ENCODE measurements at places on chromosomes 2 and 18.

GRCh38 chr2:108414256-108414876 lies 34.6 kb upstream of the GCC2 start:
- no peak for DNase-seq

DNA sequence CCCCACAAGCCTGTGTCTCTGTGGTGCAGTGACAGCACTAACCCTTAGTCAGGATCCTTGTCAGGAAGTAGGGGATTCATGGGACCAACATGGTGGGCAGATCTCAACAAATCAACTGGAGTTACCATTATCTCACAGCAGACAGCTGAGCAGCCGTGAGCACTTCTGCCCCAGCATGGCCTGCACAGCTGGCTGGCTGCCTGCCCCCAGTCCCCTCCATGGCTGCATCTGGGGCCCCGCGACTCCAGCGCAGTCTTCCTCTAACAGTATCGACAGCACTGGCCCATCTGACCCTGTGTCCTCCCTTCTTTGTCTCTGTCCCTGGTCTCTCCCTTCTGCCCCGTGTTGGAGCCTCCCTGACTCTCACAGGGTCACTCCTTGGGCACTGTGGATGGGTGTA lies 4.7 kb upstream of the ADCY3 start:
- no peak for DNase-seq

- no peak for DNase-seq
Measured at GRCh38 chr2:236689981-236690380, 120.4 kb downstream of the ACKR3 start.

DNA sequence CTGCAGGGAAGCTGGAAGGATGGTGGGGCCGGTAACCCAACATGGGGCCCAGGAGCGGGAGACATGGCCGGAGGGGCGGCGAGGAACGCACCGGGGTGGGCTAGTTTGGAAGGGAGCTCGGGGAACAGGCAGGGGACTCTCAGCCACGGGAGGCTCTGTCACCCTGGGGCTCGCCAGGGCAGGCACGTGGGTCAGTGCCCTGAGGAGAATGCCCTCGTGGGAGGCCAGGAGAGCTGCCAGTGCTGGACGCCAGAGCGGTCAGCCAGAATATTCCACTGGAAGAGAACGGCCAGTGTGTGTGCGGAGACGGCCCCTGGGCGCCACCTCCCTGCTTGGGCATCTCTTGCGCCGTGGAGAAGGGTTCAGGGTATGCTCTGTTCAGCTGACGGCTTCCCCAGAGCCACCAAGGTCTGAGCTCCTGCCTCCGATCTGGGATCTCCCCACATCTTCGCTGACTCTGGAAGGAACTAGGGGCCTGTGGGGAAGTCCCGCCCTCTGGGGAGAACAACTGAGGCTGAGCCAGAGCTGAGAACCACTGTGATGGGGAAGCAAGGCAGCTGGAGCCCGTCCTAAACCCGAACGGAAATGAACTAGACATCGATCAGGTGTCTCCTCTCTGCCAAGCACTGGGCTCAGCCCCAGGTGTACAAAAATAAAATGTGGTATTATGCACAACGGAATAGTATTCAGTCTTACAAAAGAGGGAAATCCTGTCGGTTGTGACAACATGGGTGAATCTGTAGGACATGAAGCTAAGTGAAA lies 49.3 kb downstream of the TNP1 start:
- no peak for DNase-seq

DNA sequence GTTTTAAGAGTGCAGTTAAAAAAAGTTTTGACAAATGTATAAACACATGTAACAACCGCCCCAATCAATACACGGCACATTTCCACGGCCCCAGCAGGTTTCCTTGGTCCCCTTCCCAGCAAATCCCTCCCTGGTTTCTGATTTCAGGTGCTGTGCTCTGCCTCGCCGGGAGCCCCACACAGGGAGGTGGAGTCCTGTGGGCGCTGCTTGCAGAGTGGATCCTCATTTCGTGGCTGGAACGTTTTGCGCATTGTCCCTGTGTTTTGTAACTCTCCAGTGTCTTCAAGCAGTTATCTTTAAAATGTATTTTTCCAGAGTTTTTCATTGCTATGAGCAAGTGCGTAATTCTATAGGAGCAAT lies 124.8 kb downstream of the GALR1 start:
- no peak for DNase-seq

- DNase-seq: no peak
Measured at GRCh38 chr2:42905341-42906110, 113.1 kb upstream of the HAAO start.

- no peak for DNase-seq
Measured at GRCh38 chr2:127389778-127390435, 2.1 kb upstream of the MAP3K2 start.

- no peak for DNase-seq
Measured at GRCh38 chr2:236848501-236848900, 237.2 kb upstream of the COPS8 start.

- no peak for DNase-seq
Measured at GRCh38 chr2:174205562-174205961, 42.8 kb downstream of the OLA1 start.

DNA sequence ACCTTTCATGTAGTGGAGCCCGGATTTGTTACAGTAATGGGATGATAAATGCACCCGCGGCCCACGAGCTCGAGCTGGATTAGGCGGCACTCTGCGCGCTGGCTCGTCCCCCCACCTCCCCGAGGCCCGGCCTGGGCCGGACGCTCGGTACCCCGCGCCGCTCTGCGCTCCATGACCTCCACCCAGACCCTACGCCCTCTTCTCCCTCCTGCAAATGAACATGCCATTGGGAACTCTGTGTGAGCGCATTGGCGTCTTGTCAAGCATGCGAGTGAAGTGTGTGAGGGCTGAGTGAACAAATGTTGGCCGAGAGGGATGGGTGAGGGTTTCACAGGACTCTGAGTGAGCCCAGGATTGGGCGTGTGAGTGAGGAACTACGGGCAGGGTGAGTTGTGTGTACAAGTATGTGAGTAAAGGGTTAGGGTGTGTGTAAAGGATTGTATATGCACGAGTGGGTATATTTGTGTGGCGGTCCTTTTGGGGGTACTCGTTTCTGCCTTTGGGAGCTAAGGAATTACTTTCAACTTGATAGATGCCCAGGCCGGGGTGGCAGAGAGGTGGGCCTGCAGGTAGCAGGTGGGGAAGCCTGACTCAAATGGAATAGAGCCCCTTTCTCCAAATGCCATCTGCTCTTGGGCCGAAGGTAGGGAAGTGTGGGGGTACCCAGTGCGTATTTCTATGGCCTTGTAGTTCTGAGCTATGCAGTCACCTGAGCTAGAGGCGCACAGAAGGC lies 2.9 kb upstream of the EN1 start:
- no peak for DNase-seq

DNA sequence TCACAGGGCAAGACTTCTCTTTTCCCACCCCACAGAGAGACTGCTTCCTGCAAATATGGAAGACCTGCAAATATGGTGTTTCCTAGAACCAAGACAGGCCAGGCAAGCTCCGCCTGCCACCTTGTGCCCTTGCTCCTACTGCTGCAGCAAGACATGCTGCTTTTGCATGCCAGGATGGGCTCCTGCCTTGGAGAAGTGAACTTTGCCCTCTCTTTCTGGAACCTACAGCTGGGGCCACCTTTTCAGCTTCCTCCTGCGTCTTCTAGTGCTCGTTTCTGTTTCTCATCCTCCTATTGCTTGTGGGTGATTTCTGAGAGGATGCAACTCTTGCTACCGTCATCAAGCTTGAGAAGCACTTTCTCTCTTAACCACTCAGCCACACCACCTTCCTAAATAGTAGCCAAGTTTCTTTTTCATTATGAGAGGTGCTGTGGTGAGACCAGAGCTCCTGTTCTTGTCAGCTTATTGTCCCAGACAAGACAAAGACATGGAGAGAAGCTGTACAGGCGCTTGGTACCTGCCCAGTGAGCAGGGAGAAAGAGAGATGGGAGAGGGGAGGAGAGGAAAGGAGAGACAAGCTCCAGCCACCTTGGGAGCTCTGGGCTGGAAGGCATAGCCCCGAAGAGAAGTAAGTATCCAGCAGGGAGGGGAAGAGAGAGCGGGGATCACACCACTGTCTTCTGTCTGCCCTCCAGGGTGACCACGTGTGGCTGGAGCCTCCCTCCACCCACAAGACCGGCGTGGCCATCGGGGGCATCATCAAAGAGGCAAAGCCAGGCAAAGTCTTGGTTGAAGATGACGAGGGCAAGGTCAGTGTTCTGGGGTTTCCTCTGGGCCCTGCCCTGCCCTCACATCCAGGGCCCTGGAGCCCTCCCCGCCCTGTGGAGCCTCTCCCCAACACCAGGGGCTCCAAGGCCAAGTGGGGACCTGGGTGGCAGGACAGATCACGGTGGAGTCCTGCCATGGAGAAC lies 28.3 kb downstream of the MYO7B start:
- DNase-seq: no peak

DNA sequence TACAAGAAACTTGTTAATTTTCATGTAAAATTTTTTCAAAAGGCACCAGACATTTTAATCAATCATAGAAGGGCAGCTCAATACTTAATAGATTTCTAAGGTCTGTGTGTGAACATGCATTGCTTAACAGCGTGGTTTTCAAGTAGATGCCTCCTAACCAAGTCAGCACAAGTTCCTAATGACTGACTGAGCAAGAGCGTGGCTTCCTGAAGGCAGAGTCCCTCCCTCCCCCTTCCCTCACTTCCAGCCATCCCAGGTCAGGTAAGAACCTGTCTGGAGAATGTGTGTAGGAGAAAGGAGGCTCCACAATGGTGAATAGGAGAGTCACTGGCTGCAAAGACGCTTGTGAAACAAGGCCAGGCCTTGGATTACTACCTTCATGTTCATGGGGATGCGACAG lies 33.5 kb upstream of the DAPL1 start:
- no peak for DNase-seq

DNA sequence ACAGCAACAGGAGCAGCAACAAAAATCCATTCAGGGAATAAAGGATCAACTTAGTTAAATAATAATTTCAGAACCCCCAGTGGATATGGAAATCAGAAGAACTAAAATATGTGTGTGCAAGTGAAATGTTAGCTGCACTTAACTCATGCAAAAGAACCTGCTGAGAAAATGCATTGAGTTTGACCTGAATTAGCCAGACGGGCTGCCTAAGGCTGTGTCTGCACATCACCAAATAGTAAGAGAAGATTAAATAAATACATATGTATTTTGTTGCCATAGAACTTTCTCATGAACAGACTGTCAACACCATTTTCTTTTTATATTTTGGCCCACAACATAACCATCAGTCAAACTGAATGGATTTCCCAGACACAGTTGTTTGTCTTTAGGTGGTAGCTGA lies 262.0 kb upstream of the PIK3C3 start:
- DNase-seq: no peak

DNA sequence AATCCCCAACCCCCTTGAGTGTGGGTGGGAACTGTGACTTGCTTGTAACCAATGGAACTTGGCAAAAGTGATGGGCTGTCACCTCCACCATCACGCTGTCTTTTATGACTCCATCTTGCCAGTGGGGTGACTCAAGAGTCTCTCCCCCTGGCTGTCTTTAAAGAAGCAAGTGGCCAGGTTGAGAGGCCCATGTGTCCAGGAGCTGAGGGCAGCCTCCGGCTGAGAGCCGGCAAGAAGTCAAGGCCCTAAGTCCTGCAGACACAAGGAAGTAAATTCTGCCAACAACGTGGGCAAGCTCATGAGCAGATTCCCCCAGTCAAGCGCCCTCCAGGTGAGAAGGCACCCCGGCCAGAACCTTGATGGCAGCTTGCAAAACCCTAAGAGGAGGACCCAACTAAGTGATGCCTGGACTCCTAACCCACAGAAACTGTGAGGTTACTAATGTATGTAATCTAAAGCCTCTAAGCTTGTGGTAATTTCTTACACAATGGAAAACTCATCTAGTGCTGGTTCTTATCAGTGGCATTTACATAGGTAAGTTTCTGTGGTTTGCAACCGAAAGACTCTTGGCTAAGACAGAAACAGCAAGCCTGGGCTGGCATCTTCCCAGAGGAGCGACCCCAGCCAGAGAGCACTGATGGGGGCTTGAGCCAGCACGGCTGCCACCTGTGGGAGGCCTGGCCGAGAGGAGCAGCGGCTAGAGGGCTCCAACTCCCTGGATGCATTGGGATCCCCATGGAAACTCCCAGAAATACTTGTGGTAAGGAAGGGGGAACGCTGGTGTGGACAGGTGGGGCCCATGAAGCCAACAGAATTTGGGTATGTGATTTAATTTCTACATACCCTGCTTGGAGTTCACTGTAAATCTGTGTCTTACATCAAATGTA lies 49.3 kb downstream of the CIB4 start:
- no peak for DNase-seq

DNA sequence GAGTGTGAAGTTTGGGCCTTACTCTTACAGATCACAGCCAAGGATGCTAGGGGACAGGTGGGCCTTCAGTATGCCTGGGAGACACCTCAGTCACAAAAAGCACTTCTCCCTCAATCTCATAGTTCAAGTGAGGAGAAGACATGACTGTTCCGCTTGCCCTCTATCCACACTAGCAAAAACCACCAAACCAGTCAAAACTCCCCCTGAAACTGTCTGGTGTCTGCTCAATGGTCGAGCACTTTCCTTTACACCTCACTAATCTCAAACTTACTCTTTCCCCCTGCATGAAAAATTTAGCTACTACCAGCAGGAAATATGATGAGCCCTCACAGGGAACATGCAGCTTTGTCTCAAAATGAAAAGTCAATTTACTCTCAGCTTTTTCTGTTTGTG lies 232.2 kb downstream of the TRIB2 start:
- DNase-seq: no peak

DNA sequence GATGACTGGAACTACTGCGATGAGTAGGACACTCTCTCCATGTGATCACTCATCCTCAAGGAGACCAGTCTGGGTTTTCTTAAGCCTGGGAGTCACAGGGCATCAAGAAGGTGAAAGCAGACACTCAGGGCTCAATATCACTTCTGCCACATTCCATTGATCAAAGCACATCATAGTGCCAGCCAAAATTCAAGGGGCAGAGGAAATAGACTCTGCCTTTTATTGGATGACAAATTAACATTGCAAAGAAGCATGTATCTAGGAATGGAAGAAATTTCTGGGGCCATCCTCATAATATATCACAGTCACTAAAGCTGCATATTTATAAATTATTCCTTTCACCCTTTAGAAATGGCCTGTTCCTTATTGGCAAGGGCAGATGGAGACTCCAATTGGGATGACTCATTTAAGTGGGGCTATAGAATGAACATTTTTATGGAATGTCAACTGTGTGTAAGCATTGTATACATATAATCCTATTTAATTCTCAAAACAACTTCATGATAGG lies 114.8 kb upstream of the CDC42EP3 start:
- no peak for DNase-seq

DNA sequence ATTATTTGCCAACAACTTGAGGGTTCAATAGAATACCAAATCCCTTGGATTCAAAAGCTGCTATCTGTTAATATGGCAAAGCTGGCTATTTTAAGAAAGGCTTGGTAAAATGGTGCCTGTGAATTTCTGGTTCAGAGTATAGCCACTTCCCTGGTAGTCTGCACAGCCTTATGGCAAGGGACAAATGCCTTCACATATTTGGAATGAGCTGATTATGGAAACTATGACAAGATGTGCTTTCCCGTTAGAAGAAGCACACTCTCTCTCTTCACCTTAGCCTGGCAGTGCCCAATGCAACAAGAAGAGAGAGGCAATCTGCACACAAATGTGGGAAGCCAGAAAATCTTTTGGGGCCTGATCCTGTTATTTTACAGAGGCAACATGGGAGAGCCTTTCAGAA lies 47.5 kb upstream of the MAP3K20 start:
- no peak for DNase-seq
